ENCODE measurements at places on chromosomes 7 and 10. TPM values are rescaled to one million over a fixed set of nuclear protein-coding genes. Genes with fewer than 3 reads are reported as not detected.

Gene HABP2
- not detected for total RNA-seq

Gene ANKRD2
- total RNA-seq = not detected

Gene BPGM
- total RNA-seq = 13.4 TPM

Gene MUC3A
- under 0.01 TPM for total RNA-seq

Gene C7orf57
- total RNA-seq = not detected

Gene SUN3
- not detected for total RNA-seq

Gene SEMA3E
- total RNA-seq = 5.3 TPM

Gene COL13A1
- 0.17 TPM for total RNA-seq

Gene EXOC6
- total RNA-seq = 16.8 TPM
